ENCODE measurements at places on chromosomes 5 and 9.

GRCh38 chr5:78005021-78005785 is 229.1 kb upstream of the TBCA start:
- DNase-seq = no peak

- peak; percentile 52 for DNase-seq
Measured at GRCh38 chr9:70049236-70049635, 5.6 kb downstream of the MAMDC2 start.

DNA sequence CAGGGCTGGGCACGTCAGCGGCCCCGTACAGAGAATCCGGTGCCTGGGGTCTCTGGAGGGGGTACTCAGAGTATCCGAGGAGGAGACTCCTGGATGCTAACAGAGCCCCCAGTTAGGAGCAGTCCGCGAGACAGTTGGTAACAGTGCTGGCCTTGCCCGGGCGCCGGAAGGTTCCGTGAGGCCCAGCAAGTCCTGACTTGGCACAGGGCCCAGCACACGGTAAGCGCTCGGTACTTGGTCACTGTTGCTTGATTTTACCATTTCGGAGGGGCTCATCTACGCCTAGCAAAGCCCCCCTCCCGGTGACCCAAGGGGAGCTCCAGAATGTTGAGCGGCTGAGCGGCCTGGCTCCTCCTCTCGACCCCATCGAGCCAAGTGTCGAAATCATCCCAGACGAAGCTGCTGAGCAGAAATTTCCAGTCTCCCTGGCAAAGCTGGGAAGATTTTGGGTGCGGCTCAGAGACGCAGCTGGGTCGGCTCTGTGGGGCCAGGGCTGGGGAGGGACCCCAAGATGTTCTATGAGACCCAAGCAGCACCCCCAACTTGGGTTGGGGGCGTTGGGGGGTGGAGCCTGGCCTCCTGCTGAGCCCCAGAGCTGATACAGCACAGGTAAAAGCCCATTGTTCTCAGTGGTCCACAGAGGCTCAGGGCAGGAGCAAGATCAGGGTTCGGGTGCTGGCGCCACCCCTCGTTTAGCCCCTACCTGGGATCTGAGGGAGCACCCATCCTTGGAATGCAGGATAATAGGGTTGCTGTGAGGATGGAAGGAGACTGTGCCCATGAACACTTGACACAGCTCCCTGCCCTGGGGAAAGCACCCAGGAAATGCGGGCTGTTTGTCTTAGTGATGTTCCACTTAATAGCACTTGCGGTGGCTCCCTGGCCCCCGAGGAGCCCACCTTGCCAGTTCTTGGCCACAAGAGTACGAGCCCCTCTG is 137.2 kb downstream of the C9orf50 start:
- peak; percentile 93 for DNase-seq

DNA sequence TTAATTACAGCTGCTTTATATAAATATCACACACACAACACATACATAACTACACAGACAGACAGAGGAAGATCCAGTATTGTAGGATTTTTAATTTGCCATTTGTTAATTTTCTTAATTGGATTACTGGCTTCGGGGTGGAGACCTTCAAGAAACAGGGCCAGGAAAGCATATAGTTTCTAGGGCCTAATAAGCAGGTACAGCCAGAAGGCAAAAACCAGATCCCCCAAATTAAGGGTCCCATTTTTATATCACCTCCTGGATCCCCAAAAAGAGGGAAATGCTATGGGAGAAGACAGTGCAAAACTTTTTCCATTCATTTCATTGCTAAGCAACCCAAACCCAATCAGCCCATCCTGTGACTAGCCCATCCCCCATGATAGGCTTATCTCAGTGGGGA is 373.3 kb upstream of the FAM174A start:
- DNase-seq = no peak

GRCh38 chr5:124297826-124298225 is 448.6 kb downstream of the ZNF608 start:
- no peak for DNase-seq

Data from DMS79 treated with DMSO at 0.1 percent for 48 hours (cell line).